Metanephros (tissue), 2 donors: ENCODE measurements at places on chromosomes 5 and 9. TPM values are rescaled to one million over a fixed set of nuclear protein-coding genes. Genes with fewer than 3 reads are reported as not detected.

The C5orf63 gene
- 6.2 TPM for total RNA-seq

The RABL6 gene
- total RNA-seq, result 44.3 TPM

The FOXD4L3 gene
- total RNA-seq, result not detected

The IQGAP2 gene
- 40.5 TPM for total RNA-seq
